Fibroblast of villous mesenchyme (primary cell): ENCODE measurements at places on chromosomes 5 and 9. TPM values are rescaled to one million over a fixed set of nuclear protein-coding genes. Genes with fewer than 3 reads are reported as not detected.

Gene BHMT
- under 0.01 and 0.86 TPM in 2 replicates for total RNA-seq

- DNase-seq = peak; percentile 30
Measured at GRCh38 chr9:10062629-10063395, 550.0 kb downstream of the PTPRD start.

DNA sequence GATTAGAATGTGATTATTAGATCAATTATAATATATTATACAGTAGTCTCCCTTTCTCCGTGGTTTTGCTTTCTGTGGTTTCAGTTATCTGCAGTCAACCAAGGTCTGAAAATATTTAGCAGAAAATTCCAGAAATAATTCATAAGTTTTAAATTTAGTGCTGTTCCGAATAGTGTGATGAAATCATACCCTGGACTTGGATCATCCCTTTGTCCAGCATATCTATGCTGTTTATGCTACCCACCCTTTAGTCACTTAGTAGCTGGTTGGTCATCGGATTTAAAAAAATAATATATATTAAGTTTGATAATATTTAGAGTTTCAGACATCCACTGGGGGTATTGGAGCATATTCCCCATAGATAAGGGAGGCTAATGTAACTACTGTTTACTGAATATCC, 19.6 kb downstream of the RMI1 start:
- peak; percentile 19 for DNase-seq

- no peak for DNase-seq
Measured at GRCh38 chr9:75974016-75974766, 83.7 kb downstream of the PCSK5 start.

DNA sequence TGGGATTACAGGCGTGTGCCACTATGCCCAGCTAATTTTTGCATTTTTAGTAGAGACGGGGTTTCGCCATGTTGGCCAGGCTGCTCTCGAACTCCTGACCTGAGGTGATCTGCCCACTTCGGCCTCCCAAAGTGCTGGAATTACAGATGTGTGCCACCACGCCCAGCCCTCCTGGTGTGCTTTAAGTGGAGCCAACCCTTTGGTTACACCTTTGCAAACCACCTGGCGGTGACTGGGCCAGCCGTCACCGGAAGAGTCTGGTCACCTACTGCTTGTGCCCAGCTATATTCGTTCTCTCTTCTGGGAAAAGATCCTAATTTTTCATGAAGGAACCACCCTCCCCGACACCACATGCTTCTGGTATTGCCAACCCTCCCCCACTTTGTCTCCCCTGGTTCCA, 35.9 kb downstream of the COL23A1 start:
- no peak for DNase-seq
